ENCODE measurements at places on chromosomes 7 and 10.

DNA sequence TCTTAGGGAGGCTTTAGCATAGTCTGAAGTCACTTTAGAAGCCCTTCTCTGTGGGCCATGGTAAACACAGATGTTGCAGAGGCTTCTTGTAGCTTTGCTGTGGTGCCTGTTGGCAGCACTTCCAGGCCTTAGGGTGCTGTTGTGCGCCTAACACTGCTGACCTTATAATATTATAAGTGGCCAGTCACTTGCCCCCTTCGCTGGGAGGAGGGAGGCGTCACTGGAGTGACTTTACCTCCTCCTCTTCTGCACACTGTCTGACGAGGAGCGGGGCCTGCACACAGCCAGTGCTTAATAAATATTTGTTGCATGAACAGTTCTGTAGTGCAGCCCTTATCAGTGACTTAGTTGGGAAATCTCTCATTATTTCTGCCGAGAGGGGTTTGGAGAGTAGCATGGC, 63.3 kb downstream of the WDR37 start:
- no peak for DNase-seq

DNA sequence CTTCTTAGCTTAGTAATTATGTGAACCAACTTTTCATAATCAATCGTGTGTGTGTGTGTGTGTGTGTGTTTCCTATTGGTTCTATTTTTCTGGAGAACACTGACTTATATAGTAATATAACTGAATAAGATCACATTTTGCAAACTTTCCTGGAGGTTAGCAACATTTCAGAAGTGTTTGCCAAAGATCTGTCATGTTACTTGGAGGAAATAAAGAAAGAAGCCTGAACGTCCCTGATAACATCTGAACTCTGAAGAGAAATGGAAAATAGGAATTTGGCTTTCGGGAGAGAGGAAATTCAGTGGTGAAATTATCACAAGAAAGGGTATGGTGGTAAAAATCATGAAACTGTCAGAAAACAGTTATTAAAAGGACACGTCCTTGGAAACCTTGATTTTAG, 984.4 kb upstream of the AUTS2 start:
- no peak for DNase-seq

DNA sequence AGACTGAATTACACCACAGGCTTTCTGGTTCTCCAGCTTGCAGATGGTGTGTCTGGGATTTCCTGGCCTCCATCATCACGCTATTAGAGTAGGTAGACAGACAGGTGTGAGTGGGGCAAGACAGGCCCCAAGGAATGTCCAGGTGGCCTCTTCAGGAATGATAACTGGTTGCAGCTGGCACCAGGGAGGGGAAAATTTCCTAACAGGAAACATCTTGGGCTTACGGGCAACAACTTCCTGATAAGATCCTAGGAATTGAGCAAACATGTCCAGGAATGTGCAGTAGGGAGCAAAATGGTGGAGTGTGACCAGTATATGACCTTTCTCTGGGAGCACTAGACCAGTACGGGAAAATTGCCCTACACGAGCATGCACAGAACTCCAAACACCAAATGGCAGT, 11.3 kb downstream of the XRCC2 start:
- DNase-seq, result no peak

GRCh38 chr10:15188603-15189002, 20.1 kb upstream of the NMT2 start:
- DNase-seq, result no peak

- DNase-seq, result no peak
Observed at GRCh38 chr10:109976681-109977080, 31.1 kb upstream of the ADD3 start.

GRCh38 chr10:60654813-60655464, 123.3 kb upstream of the CDK1 start:
- no peak for DNase-seq

DNA sequence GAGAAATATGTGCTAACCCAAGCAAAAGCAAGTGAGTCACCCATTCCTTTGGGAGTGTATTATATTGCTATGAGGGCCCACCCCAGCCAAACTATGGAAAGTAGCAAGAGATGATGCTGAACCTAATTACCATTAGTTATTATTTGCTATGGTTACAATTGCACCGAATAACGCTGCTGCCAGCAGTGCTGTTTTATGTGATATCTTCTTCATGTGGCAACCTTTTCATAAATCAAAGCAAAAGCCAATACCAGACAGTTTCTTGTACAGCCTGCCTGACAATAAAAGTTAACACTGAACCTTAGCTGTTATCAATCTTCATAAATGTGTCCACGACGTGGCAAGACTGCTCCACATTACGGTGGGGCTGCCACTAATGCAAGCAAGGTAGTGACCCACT, 241.7 kb upstream of the PLXNA4 start:
- no peak for DNase-seq

GRCh38 chr7:20151708-20152456, 65.3 kb downstream of the MACC1 start:
- no peak for DNase-seq

DNA sequence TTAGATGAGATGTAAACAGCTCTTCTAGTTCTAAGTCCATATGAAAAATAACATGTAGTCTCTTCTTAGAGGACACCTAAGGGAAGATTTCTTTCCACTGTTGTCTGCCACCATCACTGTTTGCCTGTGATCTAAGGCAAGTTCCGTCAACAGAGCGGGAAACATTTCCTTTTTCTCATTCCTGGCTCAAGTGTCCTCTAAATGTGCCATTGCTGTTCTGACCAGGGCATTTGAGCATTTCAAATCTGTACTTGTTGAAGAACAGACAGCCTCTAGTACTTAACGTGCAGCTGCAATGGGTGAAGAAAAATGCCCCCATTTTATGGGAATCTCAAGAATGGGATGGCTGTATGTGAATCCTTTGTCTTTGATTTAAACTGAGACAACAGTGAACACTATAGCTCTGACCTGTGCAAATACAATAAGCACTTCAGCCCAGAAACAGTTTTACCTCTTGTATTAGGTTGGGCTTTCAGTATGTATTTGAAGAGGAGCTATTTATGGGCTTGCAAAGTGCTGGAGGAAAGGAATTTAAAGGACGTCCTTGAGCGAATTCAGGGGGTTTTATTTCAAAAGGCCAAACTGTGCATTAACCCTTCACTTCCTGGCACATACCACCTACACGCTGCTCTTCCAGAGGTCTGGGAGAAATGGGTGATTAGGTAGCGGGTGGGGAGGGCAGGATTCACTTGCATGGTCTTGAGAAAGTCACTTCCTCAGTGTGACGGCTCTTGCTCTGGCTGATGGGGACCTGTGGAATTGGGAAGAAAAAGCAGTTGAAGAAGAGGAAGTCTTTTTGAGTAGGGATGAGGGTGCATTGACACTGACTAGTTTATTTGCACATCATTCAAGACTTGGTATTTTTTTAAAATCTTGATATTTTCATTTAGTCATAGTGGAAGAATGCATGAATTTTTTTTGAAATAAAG, 66.1 kb downstream of the THNSL1 start:
- no peak for DNase-seq

DNA sequence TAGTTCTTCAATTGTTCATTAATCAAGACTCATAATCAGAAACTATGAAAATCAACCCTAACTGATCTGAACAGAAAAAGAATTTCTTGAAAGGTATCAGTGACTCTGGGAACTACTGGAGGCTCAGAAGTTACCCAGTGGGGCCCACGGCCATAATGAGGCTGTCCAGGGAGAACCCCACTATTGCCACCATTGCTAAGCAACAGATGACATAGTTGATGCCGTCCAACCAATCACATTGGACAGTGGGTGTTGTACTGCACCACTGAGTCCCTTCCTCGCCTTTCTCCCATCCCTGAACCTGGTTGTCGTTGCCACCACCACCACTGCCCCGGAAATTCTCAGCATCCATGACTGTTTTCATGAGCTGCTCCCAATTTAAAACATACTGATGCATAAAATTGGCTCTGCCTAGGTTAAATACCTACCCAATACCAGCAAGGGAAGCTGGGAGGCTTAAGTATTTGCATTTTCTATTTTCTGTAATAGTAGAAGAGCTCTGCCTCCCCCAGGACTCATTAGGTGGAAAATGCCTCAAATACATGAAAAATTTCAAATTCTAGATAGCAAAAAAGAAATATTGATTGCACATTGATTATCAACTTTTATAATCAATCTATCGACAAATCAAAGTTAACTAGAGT, 26.7 kb upstream of the USP6NL start:
- DNase-seq, result no peak

GRCh38 chr10:27908231-27908630, 90.6 kb downstream of the ODAD2 start:
- DNase-seq, result no peak

DNA sequence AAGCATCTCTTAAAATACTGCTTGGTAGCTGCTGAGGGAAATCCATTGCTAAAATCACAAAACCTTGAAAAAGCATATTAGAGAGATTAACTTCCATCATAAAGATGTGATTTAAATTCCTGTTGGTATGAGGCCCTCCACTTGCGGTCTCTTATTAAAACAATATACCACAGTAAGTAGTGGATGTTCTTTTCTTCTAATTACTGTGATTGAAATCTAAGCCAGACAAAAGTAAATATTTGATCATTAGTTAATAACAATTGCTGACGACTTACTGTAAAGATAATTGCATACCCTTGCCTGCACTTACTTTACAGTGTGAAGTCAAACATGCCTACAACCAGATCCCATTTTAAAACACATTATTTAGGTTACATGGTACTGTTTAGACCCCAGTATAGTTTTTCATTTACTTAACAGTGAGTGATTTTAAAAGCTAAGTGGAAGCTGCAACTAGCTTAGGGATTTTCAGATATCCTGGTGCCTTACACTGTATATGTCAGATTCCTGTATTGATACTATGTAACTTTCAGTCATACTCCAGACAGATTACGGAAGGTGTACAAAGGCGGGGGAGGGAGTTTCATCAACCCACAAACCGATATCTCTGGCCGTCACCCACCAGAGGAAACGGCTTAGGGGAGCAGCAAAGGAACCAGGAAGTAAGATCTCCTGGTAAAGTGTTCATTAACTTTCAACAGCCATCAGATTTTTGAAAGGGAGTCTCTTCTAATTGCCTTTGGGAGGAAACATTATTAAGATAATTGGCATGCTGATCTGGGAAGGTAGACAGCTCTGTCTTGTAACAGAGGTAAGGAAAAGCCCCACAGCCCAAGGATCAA, 986 bp downstream of the NRP1 start:
- DNase-seq, result no peak

DNA sequence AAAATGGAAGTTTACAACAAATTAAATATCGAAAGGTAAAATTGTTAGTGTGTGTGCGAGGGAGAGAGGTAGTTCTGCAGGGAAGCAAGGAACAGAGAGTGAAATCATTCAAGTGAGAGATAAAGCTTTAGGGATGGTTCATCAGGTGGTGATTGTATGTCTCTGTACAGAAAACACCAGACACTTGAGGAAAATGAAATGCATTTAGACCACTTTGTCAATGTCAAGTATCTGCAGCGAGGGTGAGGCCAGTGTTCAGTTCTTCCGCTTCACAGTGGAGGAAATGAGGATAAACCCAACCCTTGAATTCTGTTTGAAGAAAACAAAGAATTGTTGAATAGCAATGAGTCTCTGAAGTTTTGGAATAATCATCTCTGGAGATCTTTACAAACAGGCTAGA, 14.4 kb upstream of the ITGB1 start:
- DNase-seq, result no peak

GRCh38 chr7:128448751-128449302, 6.9 kb upstream of the HILPDA start:
- no peak for DNase-seq

DNA sequence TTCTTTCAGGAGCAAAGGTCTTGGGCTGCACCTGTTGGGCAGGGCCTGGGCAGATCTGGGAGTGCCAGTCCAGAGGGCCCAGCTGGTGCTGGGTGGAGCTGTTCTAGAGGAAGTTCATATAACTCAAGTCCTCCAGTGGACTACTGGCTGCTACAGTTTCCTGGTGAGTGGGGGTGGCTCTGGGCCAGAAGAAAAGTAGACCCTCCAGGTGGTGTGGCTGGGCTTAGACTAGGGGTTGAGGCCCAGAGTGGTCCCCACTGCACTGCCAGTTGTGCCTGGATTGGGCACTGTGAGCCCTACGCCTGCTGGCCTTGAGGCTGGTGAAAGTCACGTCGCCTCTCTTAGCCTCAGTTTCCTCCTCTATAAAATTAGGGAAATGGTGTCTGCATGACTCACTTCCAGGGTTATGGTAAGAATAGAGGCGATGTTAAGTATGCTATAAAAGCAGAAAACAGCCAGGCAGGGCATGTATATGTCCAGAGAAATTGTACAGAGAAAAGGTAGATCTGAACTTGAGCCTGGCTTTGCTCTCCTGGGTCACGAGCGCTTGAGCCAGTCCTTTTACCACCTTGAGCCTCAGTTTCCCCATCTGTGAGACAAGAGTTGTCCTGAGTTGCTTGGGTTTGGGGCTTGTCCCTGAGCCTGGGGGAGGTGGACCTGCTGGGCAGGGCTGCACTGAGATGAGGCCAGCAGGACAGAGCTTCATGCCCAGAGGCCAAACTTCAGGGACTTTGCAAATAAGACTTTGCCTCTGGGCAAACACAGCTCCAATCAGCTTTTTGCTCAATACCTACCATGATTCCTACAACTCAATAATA, 3.8 kb upstream of the CLDN3 start:
- DNase-seq, result no peak

- no peak for DNase-seq
Observed at GRCh38 chr7:94183289-94183749, 179.2 kb upstream of the BET1 start.

DNA sequence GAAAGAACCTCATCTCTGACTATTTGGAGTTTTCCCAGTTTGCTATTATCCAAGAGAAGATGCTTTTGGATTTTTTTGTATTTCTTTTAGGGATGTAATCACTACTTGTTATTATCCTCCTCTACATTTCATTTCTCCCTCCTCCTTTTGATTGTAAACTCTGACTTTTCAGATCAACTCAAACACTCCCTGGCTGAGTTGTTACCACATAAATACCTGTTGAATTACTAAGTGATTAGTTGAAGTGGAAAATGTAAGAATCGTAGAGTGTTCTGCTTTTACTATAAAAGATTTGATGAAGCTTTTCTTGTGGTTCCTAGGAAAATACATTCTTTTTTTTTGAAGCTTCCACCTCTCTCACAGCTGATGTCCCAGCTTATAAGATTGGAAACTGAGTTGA, 164.1 kb upstream of the C1GALT1 start:
- DNase-seq, result no peak

GRCh38 chr7:3266240-3266639, 34.8 kb upstream of the SDK1 start:
- no peak for DNase-seq

DNA sequence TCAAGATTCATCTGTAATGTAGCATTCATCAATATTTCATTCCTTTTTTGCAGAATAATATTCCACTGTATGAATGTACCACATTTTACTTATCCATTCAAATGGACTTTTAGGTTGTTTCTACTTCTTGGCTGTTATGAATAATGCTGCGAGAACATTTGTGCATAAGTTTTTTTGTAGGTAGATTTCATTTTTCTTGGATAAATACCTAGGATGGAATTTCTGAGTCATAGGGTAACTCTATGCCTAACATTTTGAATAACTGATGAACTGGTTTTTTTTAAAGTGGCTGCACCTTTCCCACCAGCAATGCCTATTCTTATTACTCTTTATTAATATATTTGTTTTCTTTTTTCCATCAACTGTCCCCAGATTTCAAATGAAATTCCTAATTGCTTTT, 9.1 kb upstream of the XPNPEP1 start:
- no peak for DNase-seq

- no peak for DNase-seq
Observed at GRCh38 chr7:20198260-20198659, 18.9 kb downstream of the MACC1 start.

GRCh38 chr7:39062811-39063210, 85.1 kb downstream of the POU6F2 start:
- no peak for DNase-seq

All from tibial nerve (tissue), 4 donors.